NCI-H2081 (cell line): ENCODE measurements at places on chromosomes 7 and 10.
A peak's percentile ranks its signal among the peaks of the same experiment; 100 is the strongest.

- DNase-seq = no peak
Measured at GRCh38 chr7:21508538-21508937, 34.3 kb upstream of the DNAH11 start.

DNA sequence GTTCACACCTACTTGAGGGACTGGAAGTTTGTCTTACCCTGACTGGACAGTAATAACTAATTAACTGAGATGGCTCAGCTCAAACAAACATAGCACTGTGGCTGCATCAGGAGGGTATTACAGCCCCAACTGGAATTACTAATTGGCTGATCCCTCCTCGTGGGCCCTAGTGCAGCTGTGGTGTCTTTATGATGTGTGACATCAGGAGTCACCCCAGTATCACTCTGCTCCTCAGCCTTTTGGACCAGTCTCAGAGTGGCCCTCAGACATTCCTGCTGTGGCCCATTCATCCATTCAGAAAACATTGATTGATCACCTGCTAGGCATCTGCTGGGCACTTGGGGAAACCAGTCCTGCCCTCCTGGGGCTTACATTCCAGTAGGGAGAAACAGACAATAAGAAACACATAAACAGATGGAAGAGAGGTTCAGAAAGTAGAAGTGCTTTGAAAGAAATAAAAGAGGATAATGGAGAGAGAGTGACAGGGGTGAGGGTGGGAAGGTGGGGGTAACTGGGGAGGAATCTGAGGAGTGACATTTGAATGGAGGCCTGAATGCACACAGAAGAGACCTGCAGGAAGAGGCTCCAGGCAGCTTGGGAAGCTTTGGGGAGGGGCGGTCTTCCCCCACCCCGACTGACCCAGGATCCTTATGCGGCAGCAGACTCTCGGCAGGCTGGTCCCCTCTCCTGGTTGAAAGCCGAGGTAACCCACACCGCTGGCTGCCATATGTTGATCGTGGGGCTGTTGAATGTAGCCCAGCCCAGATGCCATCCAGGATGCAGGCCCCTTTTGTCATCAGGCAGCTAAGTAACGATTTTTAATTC, 113.1 kb downstream of the C10orf105 start:
- DNase-seq = no peak

DNA sequence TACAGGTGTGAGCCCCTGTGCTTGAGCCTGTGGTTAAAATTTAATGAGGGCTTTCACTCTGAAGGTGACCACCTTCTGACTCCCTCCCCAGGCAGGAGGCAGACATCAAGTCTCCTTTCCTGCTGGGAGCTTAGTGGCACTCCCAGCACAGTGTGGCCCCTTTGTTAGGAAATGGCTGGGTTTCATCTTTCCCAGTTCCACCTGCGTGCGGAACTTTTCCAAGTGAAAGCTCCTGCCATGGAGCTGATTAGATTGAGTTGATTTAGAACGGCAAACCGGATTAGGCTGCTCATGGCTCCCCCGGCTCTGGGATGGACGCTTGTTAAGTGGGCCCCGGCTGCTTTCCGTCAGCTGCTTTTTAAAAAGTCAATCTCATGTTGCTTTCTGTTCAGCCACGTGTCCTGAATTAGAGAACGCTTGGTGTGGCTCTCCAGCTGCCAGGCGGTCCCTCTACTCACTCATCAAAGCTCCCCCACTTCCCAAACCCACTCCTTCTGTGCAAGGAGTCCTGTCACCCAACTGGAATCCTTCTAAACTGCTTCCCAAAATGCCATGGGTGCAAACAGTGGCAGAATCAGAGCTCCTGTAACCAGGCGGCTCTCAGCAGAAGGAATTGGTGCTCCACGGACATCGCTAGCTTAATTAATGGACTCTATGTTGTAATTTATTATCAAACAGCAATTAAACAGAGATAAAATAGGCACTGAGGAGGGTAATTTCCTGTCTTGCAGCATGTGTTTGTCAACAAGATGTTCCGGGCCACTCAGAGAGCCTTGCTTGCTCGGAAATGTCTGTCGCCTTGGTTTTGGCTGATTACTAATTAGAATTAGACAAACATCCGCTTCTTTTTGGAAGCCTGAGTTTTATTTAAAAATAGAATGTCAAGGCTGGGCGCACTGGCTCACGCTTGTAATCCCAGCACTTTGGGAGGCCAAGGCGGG, 551.2 kb downstream of the GALNT17 start:
- DNase-seq = no peak

DNA sequence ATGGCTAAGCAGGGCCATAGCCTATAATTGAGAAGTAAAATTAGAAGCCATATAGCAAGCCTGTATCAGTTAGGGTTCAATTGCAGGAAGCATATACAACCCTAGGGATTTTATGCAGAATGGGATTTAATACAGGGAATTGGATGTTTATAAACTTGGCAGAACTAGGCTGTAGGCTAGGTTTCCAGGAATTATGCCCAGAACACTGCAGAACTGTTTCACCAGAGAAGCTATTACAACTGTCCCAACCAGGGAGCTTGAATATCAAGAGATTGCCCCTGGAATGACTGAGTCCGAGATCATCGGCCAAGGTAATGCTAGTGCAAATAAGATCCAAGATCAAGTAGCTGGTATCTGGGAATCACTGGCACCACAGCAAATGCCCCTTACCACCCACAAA, 64.0 kb downstream of the PRR15 start:
- DNase-seq = no peak

DNA sequence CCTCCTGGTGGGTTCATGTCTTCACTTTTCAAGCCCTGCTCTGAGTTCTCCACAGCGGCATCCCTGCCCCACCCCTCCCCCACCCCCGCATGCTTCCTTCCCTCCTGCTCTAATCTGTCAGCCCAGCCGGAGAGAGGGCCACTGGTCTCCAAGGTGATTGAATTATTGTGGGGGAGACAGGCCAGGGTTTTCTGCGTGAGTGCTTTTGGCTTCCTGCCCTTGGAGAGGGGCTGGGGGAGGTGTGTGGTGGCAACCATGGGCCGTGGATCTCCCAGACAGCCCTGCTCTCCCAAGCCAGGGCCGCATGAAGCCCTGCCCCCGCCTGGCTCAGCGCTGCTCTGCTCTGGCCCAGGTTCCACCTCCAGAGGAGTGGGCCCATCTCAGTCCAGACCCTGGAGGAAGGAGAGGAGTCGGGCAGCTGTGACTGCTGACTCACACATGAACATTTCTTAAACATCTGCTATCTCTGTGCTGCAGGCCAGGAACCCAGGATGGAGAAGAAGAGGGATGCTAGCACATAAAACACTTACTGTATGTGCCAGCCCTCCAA, 109.9 kb downstream of the ZMIZ1 start:
- DNase-seq = peak; percentile 30

GRCh38 chr7:84387595-84387994, 193.0 kb upstream of the SEMA3A start:
- no peak for DNase-seq

- DNase-seq = no peak
Measured at GRCh38 chr10:22317076-22317370, 835 bp downstream of the COMMD3 start.

GRCh38 chr10:45438466-45439090, 64.6 kb downstream of the ALOX5 start:
- no peak for DNase-seq

DNA sequence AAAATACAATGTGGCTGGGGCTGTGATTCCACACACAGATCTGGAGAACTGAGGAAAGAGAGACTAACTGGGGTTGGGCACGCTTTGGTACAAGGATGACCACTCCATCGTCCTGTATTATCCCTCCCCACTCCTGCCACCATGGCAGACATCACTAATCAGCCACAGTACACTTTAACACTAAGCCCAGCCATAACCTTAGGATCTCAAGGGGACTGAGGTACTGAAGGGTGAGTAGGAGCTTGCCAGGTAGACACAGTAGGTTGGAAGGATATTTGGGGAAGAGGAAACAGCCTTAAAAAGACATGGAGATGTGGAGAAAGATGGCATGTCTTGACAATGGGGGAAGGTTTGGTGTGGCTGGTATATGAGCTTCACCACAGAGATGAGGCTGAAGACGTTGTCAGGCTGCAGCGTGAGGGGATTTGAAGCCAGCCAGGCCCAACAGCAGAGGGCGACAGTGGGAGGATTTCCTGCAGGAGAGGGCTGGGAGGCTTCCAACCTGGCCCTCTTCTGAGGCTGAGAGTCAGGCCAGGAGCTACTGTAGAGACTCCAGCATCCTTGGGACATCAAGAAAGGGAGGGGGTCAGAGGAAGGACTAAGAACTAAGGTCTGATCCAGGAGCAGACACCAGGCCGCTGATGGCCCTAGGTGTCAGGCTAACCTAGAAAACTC, 58.6 kb upstream of the COL13A1 start:
- DNase-seq = peak; percentile 0
